NCI-H187 treated with DMSO at 0.1 percent for 48 hours (cell line): ENCODE measurements at places on chromosomes 7 and 10.

DNA sequence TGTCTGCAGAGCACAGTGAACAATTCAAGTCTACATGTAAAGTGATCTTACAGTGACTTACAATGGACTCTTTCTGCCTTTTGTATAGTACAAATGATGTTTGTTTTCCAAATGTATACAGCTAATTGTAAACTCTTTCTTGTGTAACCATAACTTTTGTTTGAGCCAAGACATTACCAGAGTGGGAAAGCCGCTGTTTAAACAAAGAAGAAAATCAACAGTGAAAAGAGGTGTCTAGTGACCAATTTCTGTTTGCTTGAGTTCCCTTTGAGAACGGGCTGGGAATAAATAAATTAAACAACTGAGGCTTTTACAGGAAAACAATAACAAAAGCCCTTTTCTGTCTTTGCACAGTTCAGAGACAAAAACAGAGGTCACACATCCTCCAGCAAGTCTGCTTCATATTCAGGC lies 1163.4 kb downstream of the CNTNAP2 start:
- peak; percentile 8 for DNase-seq

DNA sequence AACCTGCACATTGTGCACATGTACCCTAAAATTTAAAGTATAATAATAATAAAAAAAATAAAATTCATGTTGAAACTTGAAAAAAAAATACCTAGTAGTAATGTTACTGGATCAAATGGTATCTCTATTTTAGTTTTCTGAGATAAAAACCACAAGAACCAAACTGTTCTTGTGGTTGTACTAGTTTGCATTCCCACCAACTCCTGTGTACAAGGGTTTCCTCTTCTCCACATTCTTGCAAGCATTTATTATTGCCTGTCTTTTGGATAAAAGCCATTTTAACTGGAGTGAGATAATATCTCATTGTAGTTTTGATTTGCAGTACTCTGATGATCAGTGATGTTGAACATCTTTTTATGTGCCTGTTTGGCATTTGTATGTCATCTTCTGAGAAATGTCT lies 177.7 kb downstream of the KIF20B start:
- no peak for DNase-seq

GRCh38 chr7:130254555-130254954 lies 12.1 kb upstream of the CPA2 start:
- DNase-seq: no peak

DNA sequence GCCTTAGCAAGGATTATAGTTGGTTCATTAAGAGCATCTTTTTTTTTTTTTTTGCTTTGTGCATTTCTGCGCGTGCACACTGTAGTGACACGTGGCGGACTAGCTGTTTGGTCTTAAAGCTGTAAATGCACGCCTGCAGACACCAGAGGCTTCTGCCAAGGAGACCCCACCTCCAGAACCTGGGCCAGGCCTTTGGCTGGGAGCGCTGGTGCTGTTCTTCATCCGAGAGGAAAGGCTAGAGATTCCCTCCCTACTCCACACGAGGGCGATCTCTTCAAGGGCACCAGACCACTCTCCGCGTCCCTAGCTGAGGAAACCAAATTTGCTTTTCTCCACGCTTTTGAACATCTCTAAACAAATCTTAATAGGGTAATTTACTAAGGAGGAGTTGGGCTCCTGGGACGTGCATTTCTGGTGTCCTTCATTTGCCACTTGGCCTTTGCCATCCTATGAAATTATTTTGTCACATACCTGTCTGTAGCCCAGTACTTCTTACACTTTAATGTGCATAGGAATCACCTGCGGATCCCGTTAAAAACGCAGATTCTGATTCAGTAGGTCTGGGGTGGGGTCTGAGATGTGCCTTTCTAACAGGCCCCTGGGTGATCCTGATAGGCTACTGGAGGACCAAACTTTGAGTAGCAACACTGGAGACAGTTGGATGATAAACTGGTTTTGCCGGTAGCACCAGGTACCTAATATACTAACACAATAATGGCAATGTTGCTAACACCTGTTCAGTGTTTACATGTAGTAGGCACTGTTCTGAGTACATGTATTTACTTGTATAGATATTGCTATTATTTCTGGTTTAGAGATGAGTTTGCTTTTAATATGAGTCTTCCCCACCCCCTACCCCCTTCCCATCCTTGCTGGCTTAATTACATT lies 1.3 kb upstream of the SLC26A5 start:
- no peak for DNase-seq

GRCh38 chr10:44068716-44069482 lies 316.0 kb downstream of the CXCL12 start:
- DNase-seq: no peak
